ENCODE measurements at places on chromosomes 3 and 15.

GRCh38 chr3:179072100-179072438 is 460 bp upstream of the ZMAT3 start:
- DNase-seq = peak; percentile 33

DNA sequence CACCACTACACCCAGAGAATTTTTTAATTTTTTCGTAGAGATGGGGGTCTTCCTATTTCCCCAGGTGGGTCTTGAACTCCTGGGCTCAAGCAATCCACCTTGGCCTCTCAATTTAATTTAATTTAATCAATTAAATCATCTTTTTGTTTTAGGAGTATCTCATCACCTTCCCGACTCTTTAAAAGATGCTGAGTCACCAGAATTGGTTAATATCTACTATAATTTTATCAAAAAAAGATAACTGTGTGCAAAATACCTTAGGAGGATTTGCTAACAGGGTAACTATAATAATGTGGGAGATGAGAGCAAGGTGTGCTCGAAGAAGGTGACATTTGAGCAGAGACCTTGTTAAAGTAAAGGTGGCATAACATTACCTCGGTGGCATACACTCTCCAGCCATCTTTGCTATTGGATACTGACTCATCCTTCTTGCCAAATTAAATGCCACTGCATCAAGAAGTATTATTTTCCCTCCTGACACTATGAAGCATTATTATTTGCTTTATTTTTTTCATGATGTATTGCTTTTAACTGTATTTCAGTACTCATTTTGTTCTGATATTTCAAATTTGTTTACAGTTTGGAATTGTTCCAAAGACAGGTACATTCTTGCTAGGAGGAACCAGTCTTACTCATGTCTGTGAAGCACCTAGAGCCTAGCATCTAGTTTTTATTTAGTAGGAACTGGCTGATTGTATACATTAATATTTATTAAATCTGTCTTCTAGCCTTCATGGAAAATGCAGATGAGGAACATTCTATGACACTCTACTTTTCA is 200.7 kb downstream of the MBNL1 start:
- no peak for DNase-seq

DNA sequence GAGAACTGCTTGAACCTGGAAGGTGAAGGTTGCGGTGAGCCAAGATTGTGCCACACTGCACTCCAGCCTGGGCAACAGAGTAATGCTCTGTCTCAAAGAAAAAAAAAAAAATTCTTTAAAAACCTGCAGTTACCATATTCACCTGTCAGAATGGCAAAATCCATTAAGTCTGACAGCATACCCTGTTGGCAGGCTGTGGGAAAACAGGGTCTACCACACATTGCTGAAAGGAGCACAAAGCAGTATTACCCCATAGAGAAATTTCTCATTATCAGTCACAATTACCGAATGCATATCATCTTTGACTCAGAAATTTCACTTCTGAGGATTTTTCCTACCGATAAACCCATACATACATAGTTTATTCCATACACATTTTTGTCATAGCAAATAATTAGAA is 264.1 kb upstream of the SLCO3A1 start:
- DNase-seq = no peak

GRCh38 chr3:120816728-120817127 is 74.2 kb downstream of the GTF2E1 start:
- DNase-seq = no peak

GRCh38 chr3:157132936-157133335 is 27.0 kb downstream of the CCNL1 start:
- DNase-seq = no peak

GRCh38 chr15:50854601-50855490 is 53.6 kb upstream of the AP4E1 start:
- DNase-seq = no peak

GRCh38 chr15:37221671-37222145 is 121.4 kb upstream of the MEIS2 start:
- no peak for DNase-seq

DNA sequence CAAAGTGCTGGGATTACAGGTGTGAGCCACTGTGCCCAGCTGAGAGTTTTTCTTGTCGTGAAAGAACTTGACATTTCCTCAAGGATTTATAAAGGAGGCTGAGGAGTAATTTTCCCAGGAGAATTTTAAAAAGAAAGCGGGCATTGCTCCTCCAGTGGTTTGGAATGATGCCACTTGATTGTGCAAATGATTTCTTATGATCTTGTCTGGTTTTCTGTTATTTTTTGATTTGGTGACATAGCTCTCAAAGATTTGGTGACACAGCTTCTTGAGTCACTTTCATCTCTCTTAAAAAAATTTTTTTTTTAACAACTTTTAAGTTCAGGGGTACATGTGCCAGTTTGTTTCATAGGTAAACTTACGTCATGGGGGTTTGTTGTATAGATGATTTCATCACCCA is 24.6 kb upstream of the NFKBIZ start:
- DNase-seq = no peak

GRCh38 chr3:126125781-126126251 is 41.9 kb upstream of the SLC41A3 start:
- no peak for DNase-seq

- DNase-seq = no peak
Observed at GRCh38 chr15:85598219-85598618, 196.5 kb downstream of the KLHL25 start.

- no peak for DNase-seq
Observed at GRCh38 chr3:182914341-182914740, 66.0 kb downstream of the DCUN1D1 start.

All from stimulated activated CD4-positive, alpha-beta T cell treated with anti-CD3 and anti-CD28 coated beads, Interleukin-1b, Interleukin-23, amount 100 ng/mL, for 4 hours (primary cell).